Mammary epithelial cell (primary cell): ENCODE measurements at places on chromosomes 1 and 21.

- peak; percentile 97 for DNase-seq
Observed at GRCh38 chr1:109892561-109893368, 17.9 kb upstream of the CSF1 start.

DNA sequence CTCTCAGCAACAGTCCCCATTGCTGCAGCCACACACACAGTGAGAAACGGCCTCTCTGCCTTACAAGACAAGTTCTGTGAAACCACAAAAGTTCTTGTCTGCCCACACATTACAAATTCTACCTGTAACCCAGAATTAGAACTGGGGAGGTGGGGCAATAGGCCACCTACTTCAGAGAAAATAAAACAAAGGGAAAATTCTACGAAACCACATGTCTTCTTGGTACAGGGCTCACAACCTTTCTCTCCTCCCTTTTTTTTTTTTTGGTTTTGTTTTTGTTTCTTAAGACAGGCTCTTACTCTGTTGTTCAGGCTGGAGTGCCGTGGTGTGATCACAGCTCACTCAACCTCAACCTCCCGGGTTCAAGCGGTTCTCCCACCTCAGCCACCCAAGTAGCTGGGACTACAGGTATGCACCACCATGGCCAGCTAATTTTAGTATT, 30.2 kb downstream of the LPAR3 start:
- DNase-seq, result peak; percentile 78

GRCh38 chr1:30472009-30472408, 251.4 kb downstream of the MATN1 start:
- DNase-seq, result no peak

DNA sequence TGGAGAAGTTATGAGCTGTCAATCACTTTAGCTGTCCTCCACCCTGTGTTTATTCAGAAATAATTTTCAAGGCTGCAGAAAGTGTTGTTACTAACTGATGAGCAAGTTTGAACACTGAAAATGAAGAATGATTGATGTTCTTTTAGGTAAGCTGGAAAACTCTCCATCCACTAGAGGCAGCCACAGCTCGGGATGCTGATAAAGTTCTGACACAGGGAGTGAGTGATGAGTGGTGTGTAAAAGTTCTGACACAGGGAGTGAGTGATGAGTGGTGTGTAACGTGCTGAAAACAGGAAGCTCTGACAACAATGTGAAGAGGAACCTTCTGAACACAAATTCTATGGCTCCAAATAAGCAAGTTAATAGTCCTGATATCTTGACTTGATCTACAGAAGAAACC, 197.5 kb upstream of the PTBP2 start:
- no peak for DNase-seq

- no peak for DNase-seq
Observed at GRCh38 chr21:39115576-39116235, 67.5 kb downstream of the PSMG1 start.

- DNase-seq, result no peak
Observed at GRCh38 chr1:224757508-224757907, 141.4 kb downstream of the CNIH3 start.

- no peak for DNase-seq
Observed at GRCh38 chr21:46626975-46627501, 8.4 kb upstream of the PRMT2 start.

- DNase-seq, result peak; percentile 22
Observed at GRCh38 chr1:66217021-66217420, 316.9 kb upstream of the SGIP1 start.

- no peak for DNase-seq
Observed at GRCh38 chr1:198241553-198241952, 84.8 kb downstream of the NEK7 start.

DNA sequence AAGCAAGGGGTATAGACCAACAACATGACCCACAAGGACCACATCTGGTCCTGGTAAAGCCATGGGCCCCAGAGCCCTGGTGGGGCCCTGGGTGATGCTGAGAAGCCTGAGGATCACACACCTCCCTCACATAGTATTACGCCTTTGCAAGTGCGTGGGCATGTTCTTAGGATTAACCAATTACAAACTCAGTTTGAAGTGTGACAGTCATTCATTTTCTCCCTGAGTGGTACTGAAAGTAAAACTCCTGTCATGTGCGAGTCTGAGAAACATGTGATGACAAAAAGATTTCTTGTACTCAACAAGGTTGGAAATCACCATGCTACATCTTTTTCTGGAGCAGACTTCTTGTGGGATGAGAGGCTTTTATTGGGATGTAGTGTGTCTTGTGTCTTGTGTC, 315.3 kb upstream of the DUSP10 start:
- no peak for DNase-seq

DNA sequence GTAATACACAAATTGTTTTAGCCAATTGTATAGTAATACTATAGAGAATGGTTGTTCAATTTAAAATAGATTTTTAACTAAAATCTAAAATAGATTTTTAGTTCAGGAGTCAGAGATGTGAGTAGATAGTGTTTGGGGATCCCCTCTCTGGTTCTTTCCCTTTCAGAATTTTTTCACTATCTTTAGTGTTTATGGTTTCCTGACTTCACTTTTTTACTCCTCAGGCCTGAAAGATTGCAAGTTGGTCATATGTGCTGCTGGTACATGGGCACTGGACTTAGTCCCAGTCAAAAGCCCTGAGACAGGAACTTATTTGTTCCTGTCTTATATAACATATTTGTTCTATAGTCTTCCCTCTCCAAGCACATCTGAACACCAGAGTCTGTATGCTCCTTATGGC, 96.8 kb upstream of the ATP1B1 start:
- DNase-seq, result no peak

- DNase-seq, result peak; percentile 30
Observed at GRCh38 chr1:64515427-64515826, 45.5 kb downstream of the CACHD1 start.

DNA sequence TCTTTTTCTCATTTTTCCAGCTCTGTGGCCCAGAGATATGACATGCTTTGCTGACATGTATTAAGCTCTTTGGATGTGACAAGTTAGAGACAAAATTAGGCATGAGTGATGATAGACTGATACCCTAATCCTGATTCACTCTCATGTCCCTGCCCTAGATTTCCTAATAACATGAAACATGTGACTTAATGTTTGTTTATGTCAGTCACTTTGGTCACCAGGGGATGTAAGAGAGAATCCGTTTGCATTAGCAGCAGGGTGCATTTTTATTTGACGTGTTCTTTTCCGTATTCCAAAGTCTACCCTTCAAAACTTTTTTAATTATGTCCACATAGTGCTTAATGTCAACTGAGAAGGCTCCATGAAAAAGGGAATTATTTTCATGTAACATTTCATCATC, 192.4 kb downstream of the HMCN1 start:
- no peak for DNase-seq

GRCh38 chr1:93908394-93909145, 660 bp downstream of the GCLM start:
- DNase-seq, result peak; percentile 43

- DNase-seq, result peak; percentile 85
Observed at GRCh38 chr1:201766131-201766866, 62.7 kb upstream of the IPO9 start.

GRCh38 chr21:31374395-31374794, 30.3 kb upstream of the TIAM1 start:
- DNase-seq, result no peak

- no peak for DNase-seq
Observed at GRCh38 chr1:179775009-179775408, 31.9 kb downstream of the FAM163A start.

GRCh38 chr21:45383615-45384201, 21.3 kb upstream of the COL18A1 start:
- no peak for DNase-seq

DNA sequence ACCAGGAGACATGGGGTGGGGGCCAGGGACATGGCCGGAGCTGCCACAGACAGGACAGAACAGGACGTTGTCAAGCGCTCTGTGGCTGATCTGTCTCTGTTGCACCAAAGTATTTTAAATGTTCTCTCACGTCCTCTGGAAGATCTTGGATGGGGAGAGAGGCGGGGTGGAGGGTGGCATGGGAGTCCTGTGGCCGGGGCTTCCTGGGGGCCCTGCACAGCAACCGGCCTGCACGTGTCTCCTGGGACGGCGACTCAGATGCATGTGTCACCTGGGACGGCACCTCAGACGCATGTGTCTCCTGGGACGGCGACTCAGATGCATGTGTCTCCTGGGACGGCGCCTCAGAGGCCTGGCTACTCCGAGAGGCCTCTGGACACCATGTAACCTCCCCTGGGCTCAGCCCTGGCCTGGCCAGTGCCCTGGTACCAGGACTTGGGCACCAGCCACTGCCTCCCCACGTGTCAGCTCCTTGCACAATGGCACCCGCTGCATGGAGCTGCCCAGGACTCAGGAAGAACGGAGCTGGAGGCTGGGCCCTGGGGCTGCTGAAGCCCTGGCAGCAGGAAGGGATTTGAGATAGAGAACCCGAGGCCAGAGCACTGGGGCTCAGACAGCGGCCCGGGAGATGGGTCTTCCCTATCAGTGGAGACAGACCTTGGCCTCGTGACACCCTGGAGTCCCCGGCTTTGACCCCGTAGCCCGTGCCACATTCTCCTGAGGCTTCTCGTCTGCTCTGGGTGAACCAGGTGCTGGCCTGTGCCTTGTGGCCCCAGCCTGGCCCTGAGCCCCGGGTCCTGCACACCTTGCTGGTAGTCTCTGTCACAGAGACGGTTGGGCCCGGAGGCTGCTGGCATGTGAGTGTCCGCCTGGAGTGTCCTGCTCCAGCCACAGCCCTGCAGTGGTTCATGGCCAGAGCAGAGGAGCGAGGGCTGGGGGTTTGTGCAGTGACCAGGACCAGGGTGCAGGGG, 14.7 kb upstream of the SLC19A1 start:
- no peak for DNase-seq

DNA sequence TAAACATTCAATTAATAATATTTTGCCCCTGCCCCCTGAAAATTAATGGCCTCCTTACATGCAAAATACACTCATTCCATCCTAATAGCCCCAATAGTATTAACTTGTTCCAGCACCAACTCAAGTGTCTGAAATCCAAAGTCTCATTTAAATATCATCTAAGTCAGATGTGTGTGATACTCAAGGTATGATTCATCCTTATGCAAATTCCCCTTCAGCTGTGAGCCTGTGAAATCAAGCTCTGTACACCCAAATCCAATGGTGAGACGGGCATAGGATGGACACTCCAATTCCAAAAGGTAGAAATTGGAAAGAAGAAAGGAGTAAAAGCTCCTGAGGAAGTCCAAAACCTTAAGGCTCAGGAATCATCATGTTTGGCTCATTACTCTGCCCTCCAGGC, 83.5 kb downstream of the HHAT start:
- no peak for DNase-seq
